Kidney (tissue), 22 donors: ENCODE measurements at places on chromosomes 7 and 10. TPM values are rescaled to one million over a fixed set of nuclear protein-coding genes. Genes with fewer than 3 reads are reported as not detected.

SPOCK2 gene
- 19.7 TPM for total RNA-seq

BAMBI gene
- total RNA-seq, result 19.5 TPM

NME8 gene
- total RNA-seq, result 0.44 TPM

OR13A1 gene
- total RNA-seq, result not detected

HOXA11 gene
- 5.2 TPM for total RNA-seq

CDNF gene
- total RNA-seq, result 2.1 TPM

GPAM gene
- total RNA-seq, result 9.9 TPM

DNA sequence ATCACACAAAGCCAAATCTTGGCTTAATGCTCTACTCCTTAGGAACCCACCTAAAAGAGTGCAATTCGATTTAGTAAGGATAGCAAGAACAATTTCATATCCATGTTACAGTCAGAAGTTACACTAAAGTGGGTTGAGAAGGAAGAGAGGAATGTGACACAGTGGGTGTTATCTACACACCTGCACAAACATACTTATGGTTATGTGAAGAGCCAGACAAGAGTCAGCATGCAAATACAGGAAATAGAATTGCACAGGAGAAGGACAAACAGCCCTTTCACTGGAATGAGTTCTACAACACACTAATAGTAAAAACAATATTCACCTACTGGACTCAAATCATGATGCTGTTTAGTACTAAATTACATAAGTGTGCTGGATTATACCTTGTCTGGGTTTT lies 262.8 kb downstream of the DGKB start:
- H3K36me3 ChIP-seq, result no peaks in the 10 kb centered on the region
- no peak overlapping the region for H3K4me3 ChIP-seq
- no peak for DNase-seq
- no peaks in the 10 kb centered on the region for H3K27me3 ChIP-seq
- no peak overlapping the region for H3K27ac ChIP-seq
- no peaks in the 10 kb centered on the region for H3K4me1 ChIP-seq

DNA sequence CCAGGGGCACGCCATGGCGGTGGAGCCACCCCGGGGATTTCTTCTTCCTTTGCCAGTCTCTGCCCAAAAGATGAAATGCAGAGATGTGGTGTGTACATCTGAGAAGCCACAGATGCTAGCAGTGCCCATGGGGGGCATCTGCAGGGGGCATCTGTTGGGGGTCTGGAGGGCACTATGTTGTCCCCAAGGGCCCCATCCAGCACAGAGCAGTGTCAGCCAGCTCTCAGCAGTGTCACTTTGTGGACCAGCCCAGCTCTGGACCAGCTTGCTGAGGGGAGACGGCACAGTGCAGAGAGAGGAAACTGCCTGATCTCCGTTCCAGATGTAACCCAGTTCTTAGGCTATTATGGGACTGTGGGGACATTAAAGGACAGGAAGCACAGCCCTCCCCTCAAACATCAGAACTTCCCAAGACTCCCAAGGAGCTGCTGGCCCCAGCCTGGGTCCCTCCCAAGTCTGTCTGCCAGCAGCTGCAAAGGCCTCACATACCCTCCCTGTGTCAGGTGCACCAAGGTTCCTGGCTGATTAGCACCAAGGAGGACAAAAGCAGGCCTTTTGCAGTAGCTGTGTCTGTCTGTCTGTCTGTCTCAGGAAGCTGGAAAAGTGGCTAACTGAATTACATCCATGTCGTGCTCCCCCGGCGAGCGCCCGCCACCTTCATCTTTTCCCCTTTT lies 536.5 kb downstream of the PTPRN2 start:
- H3K4me1 ChIP-seq, result no peaks in the 10 kb centered on the region
- no peaks in the 10 kb centered on the region for H3K27me3 ChIP-seq
- no peak overlapping the region for H3K27ac ChIP-seq
- H3K4me3 ChIP-seq, result no peak overlapping the region

- no peaks in the 10 kb centered on the region for H3K27me3 ChIP-seq
- H3K4me3 ChIP-seq, result no peak overlapping the region
- no peak for DNase-seq
Observed at GRCh38 chr7:27677912-27678612, 15.4 kb upstream of the HIBADH start.

DNA sequence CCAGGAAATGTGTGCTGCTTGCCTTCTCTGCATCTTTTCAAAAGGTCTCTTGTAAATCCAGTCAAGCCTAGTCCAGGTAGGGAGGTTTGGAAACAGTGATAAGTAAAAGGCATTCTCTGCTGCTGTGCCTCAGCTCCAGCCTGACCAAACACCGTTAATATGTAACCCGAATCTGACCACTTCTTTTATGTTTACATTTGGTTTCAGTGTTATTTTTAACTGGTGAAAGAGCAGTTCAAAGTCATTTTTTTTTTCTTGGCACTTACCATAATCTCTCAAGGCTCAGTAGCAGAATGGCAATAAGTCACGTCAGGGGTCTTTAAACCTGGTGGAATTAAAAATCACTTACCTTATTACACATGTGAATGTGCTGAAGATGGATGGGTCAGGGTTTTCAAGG lies 216.8 kb downstream of the PTEN start:
- DNase-seq, result no peak
- no peaks in the 10 kb centered on the region for H3K36me3 ChIP-seq
- no peaks in the 10 kb centered on the region for H3K27me3 ChIP-seq
- H3K4me1 ChIP-seq, result peaks cover 9% of the 10 kb centered on the region
- peak overlapping the region; percentile 2 for H3K4me3 ChIP-seq
- peak overlapping the region; percentile 29 for H3K27ac ChIP-seq

DNA sequence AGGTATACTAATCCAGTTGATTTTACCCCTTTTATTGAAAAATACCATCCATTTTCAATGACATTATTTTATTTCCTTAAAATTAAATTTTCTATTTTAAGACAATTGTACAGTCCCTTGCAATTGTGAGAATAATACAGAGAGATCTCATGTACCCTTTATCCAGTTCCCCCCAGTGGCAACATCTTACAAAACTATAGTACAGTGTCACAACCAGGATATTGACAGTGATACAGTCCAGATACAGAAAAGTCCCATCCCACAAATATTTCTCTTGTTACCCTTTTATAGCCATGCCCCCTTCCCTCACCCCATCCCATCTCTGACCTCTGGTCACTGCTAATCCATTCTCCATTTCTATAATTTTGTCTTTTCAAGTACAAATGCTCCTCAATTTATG lies 18.5 kb downstream of the ELFN1 start:
- H3K27ac ChIP-seq, result no peak overlapping the region
- DNase-seq, result no peak
- H3K27me3 ChIP-seq, result no peaks in the 10 kb centered on the region
- no peak overlapping the region for H3K4me3 ChIP-seq
- H3K36me3 ChIP-seq, result no peaks in the 10 kb centered on the region

- H3K4me3 ChIP-seq, result no peak overlapping the region
- DNase-seq, result peak; percentile 26
- peaks cover 2% of the 10 kb centered on the region for H3K36me3 ChIP-seq
- H3K4me1 ChIP-seq, result no peaks in the 10 kb centered on the region
- H3K27me3 ChIP-seq, result no peaks in the 10 kb centered on the region
Observed at GRCh38 chr7:104160375-104160774, 47.4 kb downstream of the ORC5 start.

DNA sequence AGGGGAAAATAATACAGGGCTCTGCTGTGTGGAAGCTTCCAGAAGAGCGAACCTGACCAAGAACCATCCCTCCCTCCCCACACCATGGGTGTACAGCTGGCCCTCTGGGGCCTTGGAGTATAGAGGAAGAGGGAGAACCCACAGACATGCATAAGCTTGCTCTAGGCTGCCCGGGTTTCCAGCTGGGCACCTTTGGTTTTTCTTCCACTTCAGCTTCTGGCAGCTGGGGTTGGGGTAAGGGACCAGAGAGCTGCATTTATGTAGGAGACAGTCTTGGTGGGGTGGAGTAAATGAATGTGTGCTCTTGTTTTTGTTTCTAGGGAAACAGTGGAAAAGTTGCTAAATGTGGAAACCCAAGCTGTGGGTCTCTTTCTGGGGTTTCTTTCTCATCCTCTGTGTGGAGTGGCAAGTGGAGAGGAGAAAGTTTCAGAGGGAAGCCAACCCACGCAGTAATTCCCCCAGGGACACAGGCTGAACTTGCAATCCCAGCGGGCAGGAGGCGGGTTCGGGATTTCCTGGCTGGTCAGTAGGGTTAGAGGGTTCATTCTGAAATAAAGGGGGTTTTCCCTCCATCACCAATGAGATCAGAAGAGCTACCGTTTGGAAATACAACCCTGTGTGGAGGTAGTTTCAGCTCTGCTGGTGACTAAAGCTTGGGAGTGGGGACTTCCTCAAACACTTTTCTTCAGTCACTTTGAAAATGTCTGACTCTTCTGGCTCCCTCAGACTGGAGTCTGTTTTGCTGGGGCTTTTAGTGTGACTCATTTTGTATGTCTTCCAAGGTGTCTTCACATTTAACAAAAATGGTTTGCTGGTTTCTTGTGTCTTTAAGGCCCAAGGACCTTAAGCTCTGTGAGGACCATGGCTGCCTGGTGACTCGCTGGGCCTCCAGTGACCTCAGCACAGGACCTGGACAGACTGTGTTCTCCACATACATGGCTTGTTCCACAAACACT lies 22.2 kb upstream of the SRGN start:
- DNase-seq, result no peak
- H3K4me3 ChIP-seq, result no peak overlapping the region
- H3K27me3 ChIP-seq, result no peaks in the 10 kb centered on the region
- H3K4me1 ChIP-seq, result peaks cover 9% of the 10 kb centered on the region
- no peaks in the 10 kb centered on the region for H3K36me3 ChIP-seq
- peak overlapping the region; percentile 18 for H3K27ac ChIP-seq

- no peaks in the 10 kb centered on the region for H3K4me1 ChIP-seq
- no peaks in the 10 kb centered on the region for H3K27me3 ChIP-seq
- no peak for DNase-seq
- H3K36me3 ChIP-seq, result no peaks in the 10 kb centered on the region
Observed at GRCh38 chr10:35523670-35524225, 81.4 kb upstream of the GJD4 start.

- H3K27me3 ChIP-seq, result no peaks in the 10 kb centered on the region
- no peak overlapping the region for H3K4me3 ChIP-seq
Observed at GRCh38 chr7:84786073-84786472, 400.8 kb downstream of the SEMA3D start.

- no peaks in the 10 kb centered on the region for H3K36me3 ChIP-seq
- no peaks in the 10 kb centered on the region for H3K4me1 ChIP-seq
- no peak for DNase-seq
- H3K27me3 ChIP-seq, result no peaks in the 10 kb centered on the region
- H3K4me3 ChIP-seq, result no peak overlapping the region
Observed at GRCh38 chr10:9957351-9957750, 1060.3 kb upstream of the CELF2 start.

DNA sequence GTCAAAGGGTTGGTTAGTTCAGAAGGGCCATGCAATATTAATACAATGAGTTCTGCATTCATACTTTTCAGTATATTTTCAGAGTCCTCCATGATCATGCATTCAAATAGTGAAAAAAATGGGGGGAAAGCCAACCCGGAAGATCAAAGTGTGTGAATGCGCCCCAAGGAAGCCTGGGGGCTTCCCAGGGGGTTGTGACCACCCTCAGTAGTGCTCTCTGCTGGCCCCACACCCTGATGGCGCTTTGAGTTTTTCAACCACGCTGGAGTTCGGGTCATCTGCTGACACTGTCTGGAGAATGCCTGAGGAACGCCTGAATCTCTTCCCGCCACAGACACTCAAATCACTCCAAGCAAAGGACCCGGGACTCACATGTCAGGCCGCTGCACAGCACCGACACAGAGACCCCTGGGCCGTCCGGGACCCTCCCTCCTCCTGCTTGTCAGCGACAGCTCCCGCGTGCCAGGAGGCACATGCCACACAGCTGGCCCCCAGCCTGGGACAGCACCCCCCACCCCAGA lies 1.0 kb downstream of the TNS3 start:
- H3K27ac ChIP-seq, result peak overlapping the region; percentile 94
- peak overlapping the region; percentile 64 for H3K4me3 ChIP-seq
- H3K27me3 ChIP-seq, result no peaks in the 10 kb centered on the region

DNA sequence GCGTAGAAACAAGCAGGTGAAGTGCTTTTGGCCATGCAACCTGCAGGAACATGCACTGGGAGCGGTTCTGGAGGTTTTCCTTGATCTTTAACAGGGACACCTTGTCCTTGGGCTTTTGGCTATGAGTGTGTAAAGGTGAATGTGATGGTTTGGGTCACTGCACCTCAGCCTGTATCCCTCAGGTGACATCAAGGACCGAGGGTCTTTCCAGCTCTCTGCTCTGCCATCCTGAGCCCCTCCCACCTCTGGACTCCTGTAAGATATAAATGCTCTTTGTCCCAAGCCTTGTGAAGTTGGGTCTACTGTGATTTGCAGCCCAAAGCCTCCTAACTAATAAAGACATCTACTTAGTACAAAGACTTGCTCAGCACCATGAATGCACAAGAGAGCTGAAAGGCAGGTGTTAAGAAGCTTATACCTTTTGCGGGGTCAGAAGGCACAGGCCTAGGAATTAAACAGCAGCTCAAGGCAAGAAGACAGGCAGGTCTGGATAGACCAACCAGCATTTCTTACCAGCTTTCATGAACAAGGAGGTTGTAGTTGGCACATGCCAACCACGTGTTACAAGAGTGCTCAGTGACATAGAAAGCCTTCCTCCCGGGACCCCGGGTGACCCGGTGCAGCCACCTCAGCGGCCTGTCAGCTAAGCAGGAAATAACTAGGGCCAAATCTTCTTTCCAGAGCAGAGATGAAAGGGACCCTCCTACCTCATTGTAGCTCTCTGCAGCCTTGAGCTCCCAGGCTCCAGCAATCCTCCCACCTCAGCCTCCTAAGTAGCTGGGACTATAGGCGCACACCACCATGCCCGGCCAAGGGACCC lies 89.9 kb downstream of the CARD11 start:
- H3K36me3 ChIP-seq, result no peaks in the 10 kb centered on the region
- DNase-seq, result no peak
- H3K27me3 ChIP-seq, result no peaks in the 10 kb centered on the region

- H3K4me1 ChIP-seq, result peaks cover 27% of the 10 kb centered on the region
- no peak overlapping the region for H3K4me3 ChIP-seq
- no peaks in the 10 kb centered on the region for H3K27me3 ChIP-seq
- no peaks in the 10 kb centered on the region for H3K36me3 ChIP-seq
- H3K27ac ChIP-seq, result peak overlapping the region; percentile 85
Observed at GRCh38 chr10:60149003-60149402, 240.7 kb downstream of the ANK3 start.

- H3K4me1 ChIP-seq, result no peaks in the 10 kb centered on the region
- H3K27ac ChIP-seq, result no peak overlapping the region
- H3K27me3 ChIP-seq, result no peaks in the 10 kb centered on the region
- H3K4me3 ChIP-seq, result no peak overlapping the region
Observed at GRCh38 chr10:8346861-8347260, 292.4 kb downstream of the GATA3 start.

DNA sequence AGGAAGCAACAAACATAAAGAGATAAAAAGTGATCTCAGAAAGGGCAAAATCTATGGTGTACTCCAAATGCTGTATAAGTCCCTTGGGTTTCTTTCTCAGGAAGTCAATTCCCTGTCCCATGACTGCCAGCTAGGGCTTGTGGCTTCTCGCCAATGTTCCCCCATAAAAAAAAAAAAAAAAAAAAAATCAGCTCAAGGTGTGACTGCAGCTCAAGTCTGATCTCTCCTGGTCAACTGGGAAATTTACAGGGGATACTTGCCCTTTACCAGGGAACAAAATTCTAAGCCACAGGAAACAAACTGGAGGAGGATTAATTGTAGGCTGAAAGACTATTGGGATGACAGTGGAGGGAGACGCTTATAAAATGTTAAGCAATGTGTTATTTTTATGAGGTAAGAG lies 76.0 kb downstream of the PCGF5 start:
- H3K36me3 ChIP-seq, result no peaks in the 10 kb centered on the region
- DNase-seq, result no peak

- H3K36me3 ChIP-seq, result no peaks in the 10 kb centered on the region
- no peak for DNase-seq
Observed at GRCh38 chr10:61076572-61077114, 132.7 kb upstream of the RHOBTB1 start.
